ENCODE measurements at places on chromosomes 6 and 20.

- DNase-seq, result no peak
These were observed 63.4 kb downstream of the PRDM1 start for GRCh38 chr6:106149472-106150069.

- DNase-seq, result no peak
These were observed 82.3 kb upstream of the MPC1 start for GRCh38 chr6:166465003-166465399.

DNA sequence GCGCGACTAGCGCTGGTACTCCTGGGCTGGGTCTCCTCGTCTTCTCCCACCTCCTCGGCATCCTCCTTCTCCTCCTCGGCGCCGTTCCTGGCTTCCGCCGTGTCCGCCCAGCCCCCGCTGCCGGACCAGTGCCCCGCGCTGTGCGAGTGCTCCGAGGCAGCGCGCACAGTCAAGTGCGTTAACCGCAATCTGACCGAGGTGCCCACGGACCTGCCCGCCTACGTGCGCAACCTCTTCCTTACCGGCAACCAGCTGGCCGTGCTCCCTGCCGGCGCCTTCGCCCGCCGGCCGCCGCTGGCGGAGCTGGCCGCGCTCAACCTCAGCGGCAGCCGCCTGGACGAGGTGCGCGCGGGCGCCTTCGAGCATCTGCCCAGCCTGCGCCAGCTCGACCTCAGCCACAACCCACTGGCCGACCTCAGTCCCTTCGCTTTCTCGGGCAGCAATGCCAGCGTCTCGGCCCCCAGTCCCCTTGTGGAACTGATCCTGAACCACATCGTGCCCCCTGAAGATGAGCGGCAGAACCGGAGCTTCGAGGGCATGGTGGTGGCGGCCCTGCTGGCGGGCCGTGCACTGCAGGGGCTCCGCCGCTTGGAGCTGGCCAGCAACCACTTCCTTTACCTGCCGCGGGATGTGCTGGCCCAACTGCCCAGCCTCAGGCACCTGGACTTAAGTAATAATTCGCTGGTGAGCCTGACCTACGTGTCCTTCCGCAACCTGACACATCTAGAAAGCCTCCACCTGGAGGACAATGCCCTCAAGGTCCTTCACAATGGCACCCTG lies 1.6 kb downstream of the TPBG start:
- no peak for DNase-seq

GRCh38 chr20:21074605-21075336 lies 31.4 kb downstream of the LINC00237 start:
- no peak for DNase-seq

DNA sequence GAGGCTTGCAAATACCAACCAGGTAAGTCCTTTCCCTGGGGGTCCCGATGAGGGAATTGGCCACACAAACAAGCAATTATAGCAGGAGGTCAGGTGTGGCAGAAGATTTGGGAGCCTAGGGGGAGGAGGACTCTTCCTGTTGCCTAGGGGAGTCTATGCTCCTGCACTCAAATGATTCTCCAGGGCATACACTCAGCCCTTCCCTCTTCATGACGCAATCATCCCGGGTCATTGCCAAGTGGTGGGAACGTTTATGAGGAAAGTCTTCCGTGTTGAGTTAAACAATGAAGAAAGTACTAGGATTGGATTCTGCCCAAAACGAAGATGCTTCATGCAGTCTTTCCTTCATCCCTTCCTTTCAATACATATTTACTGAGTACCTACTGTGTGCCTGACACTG lies 186.5 kb upstream of the TSHZ2 start:
- no peak for DNase-seq

- DNase-seq, result no peak
These were observed 120.5 kb downstream of the MAP3K7 start for GRCh38 chr6:90466154-90466940.

- DNase-seq, result no peak
These were observed 93.1 kb downstream of the ARMC2 start for GRCh38 chr6:108941281-108941680.

- DNase-seq, result no peak
These were observed 2.1 kb downstream of the SF3B5 start for GRCh38 chr6:144093236-144093635.

Measured in bone marrow (tissue), 2 donors.